Cardiac atrium fibroblast (primary cell): ENCODE measurements at places on chromosomes 5 and 9. TPM values are rescaled to one million over a fixed set of nuclear protein-coding genes. Genes with fewer than 3 reads are reported as not detected.

CDH12 gene
- total RNA-seq = not detected in 2 replicates

SLC25A2 gene
- not detected in 2 replicates for total RNA-seq

PIP5K1B gene
- not detected in 2 replicates for total RNA-seq

GADD45G gene
- 1.4 and 1.9 TPM in 2 replicates for total RNA-seq

PCDHA11 gene
- not detected in 2 replicates for total RNA-seq

FAM219A gene
- 17.0 and 19.3 TPM in 2 replicates for total RNA-seq

MRPS27 gene
- total RNA-seq = 47.5 and 50.7 TPM in 2 replicates

KLF4 gene
- total RNA-seq = 28.2 and 32.3 TPM in 2 replicates

BHMT gene
- not detected in 2 replicates for total RNA-seq

NR5A1 gene
- total RNA-seq = not detected in 2 replicates

SHISAL2B gene
- total RNA-seq = not detected in 2 replicates

STPG3 gene
- not detected in 2 replicates for total RNA-seq

FBP2 gene
- total RNA-seq = not detected in 2 replicates

LCN10 gene
- total RNA-seq = not detected in 2 replicates

PCDHB9 gene
- total RNA-seq = under 0.01 TPM in 1 of 2 replicates, not detected in the other

IL13 gene
- 1.3 TPM in 1 of 2 replicates, not detected in the other for total RNA-seq

EGFLAM gene
- 1.6 and 2.7 TPM in 2 replicates for total RNA-seq

PCDHB12 gene
- total RNA-seq = 0.16 and 0.72 TPM in 2 replicates

NKD2 gene
- total RNA-seq = 22.4 and 30.5 TPM in 2 replicates

SNCB gene
- not detected in 2 replicates for total RNA-seq

IRX1 gene
- total RNA-seq = 3.4 TPM in 1 of 2 replicates, not detected in the other

FIBCD1 gene
- total RNA-seq = 0.36 and 0.65 TPM in 2 replicates

PCDHB14 gene
- 0.54 and 1.5 TPM in 2 replicates for total RNA-seq

SLC1A3 gene
- 3.8 and 5.0 TPM in 2 replicates for total RNA-seq

STX17 gene
- total RNA-seq = 9.4 and 16.4 TPM in 2 replicates

AJM1 gene
- total RNA-seq = 1.5 and 2.7 TPM in 2 replicates

TAF11L5 gene
- not detected in 2 replicates for total RNA-seq

PCDHAC1 gene
- not detected in 2 replicates for total RNA-seq

TNFAIP8 gene
- 1.1 and 13.9 TPM in 2 replicates for total RNA-seq

PCDHA12 gene
- under 0.01 and 0.16 TPM in 2 replicates for total RNA-seq

CATSPER3 gene
- not detected in 2 replicates for total RNA-seq

SREK1 gene
- 19.3 and 19.4 TPM in 2 replicates for total RNA-seq

GARNL3 gene
- total RNA-seq = 0.81 and 3.2 TPM in 2 replicates

IFNA2 gene
- not detected in 2 replicates for total RNA-seq

DND1 gene
- not detected in 2 replicates for total RNA-seq

ABO gene
- not detected in 2 replicates for total RNA-seq

GABRA1 gene
- not detected in 2 replicates for total RNA-seq

LCN6 gene
- total RNA-seq = not detected in 2 replicates

OMD gene
- total RNA-seq = 9.1 and 12.5 TPM in 2 replicates

LPAR1 gene
- 57.3 and 79.1 TPM in 2 replicates for total RNA-seq

SH3TC2 gene
- 4.9 and 7.4 TPM in 2 replicates for total RNA-seq

LCN12 gene
- not detected in 2 replicates for total RNA-seq

ENHO gene
- 1.6 TPM in 1 of 2 replicates, not detected in the other for total RNA-seq

PNPLA7 gene
- total RNA-seq = 0.81 and 0.90 TPM in 2 replicates

PCDHGA5 gene
- total RNA-seq = 0.32 and 2.2 TPM in 2 replicates

SEMA6A gene
- total RNA-seq = 2.0 and 8.9 TPM in 2 replicates

RANBP3L gene
- total RNA-seq = not detected in 2 replicates

C9orf153 gene
- 0.16 TPM in 1 of 2 replicates, not detected in the other for total RNA-seq

FGF10 gene
- total RNA-seq = 0.32 TPM in 1 of 2 replicates, not detected in the other

PCDHGB1 gene
- total RNA-seq = 0.36 and 0.81 TPM in 2 replicates

ANKRD31 gene
- 0.54 TPM in 1 of 2 replicates, not detected in the other for total RNA-seq

FANCG gene
- 6.5 and 10.4 TPM in 2 replicates for total RNA-seq

PCDHGA7 gene
- total RNA-seq = 3.6 and 5.8 TPM in 2 replicates

PDZD2 gene
- total RNA-seq = 1.8 and 2.3 TPM in 2 replicates

RNF208 gene
- total RNA-seq = 0.16 TPM in 1 of 2 replicates, not detected in the other
